ENCODE measurements at places on chromosomes 2 and 18. TPM values are rescaled to one million over a fixed set of nuclear protein-coding genes. Genes with fewer than 3 reads are reported as not detected.

- no peak for DNase-seq
- no peaks in the 10 kb centered on the region for H3K36me3 ChIP-seq
- H3K4me1 ChIP-seq, result no peaks in the 10 kb centered on the region
- no peak overlapping the region for H3K4me3 ChIP-seq
Observed at GRCh38 chr2:144310889-144311608, 208.9 kb downstream of the ZEB2 start.

The ALKAL2 gene
- not detected for total RNA-seq

DNA sequence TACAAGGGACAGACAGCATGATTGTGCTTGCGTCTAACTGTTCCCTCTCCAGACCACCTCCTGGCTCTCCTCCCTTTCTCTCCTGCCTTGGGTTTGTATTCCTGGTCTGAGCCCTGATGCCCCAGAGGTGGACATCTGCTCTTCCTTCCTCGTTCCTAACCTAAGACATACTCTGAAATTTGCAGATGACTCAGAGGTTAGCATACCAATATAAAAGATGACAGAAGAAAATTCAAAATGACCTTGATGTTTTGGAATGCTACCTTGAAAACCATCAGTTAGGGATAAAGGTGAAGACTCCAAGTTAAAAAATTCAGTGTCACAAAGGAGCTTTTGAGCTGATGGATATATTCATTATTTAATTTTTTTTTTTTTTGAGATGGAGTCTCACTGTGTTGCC, 12.9 kb downstream of the SMYD1 start:
- DNase-seq, result no peak
- peaks cover 42% of the 10 kb centered on the region for H3K4me1 ChIP-seq
- no peaks in the 10 kb centered on the region for H3K27me3 ChIP-seq
- no peak overlapping the region for H3K4me3 ChIP-seq

The ACP1 gene
- total RNA-seq, result 55.8 TPM

GRCh38 chr18:11005528-11005927, 143.8 kb downstream of the PIEZO2 start:
- H3K36me3 ChIP-seq, result no peaks in the 10 kb centered on the region
- no peak overlapping the region for H3K4me3 ChIP-seq
- H3K4me1 ChIP-seq, result peaks cover 8% of the 10 kb centered on the region
- no peak overlapping the region for H3K27ac ChIP-seq
- DNase-seq, result no peak

- H3K4me1 ChIP-seq, result peaks cover 60% of the 10 kb centered on the region
- no peak overlapping the region for H3K4me3 ChIP-seq
- peak overlapping the region; percentile 83 for H3K27ac ChIP-seq
- H3K36me3 ChIP-seq, result no peaks in the 10 kb centered on the region
- DNase-seq, result no peak
- H3K27me3 ChIP-seq, result no peaks in the 10 kb centered on the region
Observed at GRCh38 chr18:58541146-58541788, 87.6 kb downstream of the ALPK2 start.

- H3K27me3 ChIP-seq, result no peaks in the 10 kb centered on the region
- no peaks in the 10 kb centered on the region for H3K4me1 ChIP-seq
- DNase-seq, result no peak
- H3K27ac ChIP-seq, result no peak overlapping the region
- H3K36me3 ChIP-seq, result no peaks in the 10 kb centered on the region
Observed at GRCh38 chr2:31935370-31935769, 75.4 kb downstream of the MEMO1 start.

The CD8A gene
- total RNA-seq, result 0.47 TPM

GRCh38 chr2:196274387-196274809, 103.0 kb upstream of the STK17B start:
- no peaks in the 10 kb centered on the region for H3K27me3 ChIP-seq
- H3K4me3 ChIP-seq, result no peak overlapping the region
- H3K27ac ChIP-seq, result no peak overlapping the region
- H3K4me1 ChIP-seq, result no peaks in the 10 kb centered on the region
- no peaks in the 10 kb centered on the region for H3K36me3 ChIP-seq

- H3K4me3 ChIP-seq, result no peak overlapping the region
- DNase-seq, result no peak
- H3K27me3 ChIP-seq, result peaks cover 40% of the 10 kb centered on the region
- no peaks in the 10 kb centered on the region for H3K4me1 ChIP-seq
- H3K27ac ChIP-seq, result no peak overlapping the region
Observed at GRCh38 chr2:242051463-242051862, 181.9 kb downstream of the RTP5 start.

DNA sequence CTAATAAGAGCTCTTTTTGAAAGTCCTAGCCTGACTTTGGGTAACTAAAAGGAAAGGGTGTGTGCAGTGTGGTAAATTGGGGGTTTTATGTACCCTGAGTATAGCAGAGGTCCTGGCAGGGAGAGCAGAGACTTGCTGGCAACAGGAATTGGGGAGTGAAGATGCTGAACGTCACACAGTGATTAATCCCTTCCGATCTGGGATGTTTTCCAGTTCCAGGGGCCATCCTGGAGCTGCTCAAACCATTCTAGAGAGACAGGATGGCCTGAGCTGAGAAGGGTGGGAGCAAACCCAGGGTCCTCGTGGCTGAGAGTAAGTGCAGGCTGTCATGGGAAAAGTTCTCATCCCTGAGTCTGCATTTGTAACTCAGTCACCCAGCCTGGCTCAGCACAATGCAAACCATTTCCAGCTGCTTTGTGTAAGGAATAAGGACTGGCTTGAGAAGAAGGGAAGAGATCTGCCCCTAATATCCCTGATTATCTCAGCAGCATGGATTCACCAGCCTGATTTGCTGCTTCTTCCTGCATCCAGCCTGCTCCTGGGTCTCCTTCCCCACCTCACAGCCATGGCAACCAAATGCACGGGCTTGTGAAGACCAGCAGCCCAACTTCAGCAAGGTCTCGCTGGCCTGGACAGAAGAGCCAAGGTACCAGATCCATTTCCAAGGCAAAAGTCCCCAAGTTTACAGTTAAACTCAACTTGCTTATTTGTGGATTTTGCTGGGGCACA, 47.1 kb upstream of the CELF4 start:
- no peaks in the 10 kb centered on the region for H3K4me1 ChIP-seq
- H3K36me3 ChIP-seq, result no peaks in the 10 kb centered on the region
- peaks cover 4% of the 10 kb centered on the region for H3K27me3 ChIP-seq
- DNase-seq, result no peak

- DNase-seq, result no peak
- H3K4me1 ChIP-seq, result peaks cover 33% of the 10 kb centered on the region
- no peaks in the 10 kb centered on the region for H3K36me3 ChIP-seq
- H3K27ac ChIP-seq, result no peak overlapping the region
Observed at GRCh38 chr2:138507267-138507666, 5.7 kb downstream of the SPOPL start.

- no peak for DNase-seq
- H3K36me3 ChIP-seq, result no peaks in the 10 kb centered on the region
- H3K27ac ChIP-seq, result no peak overlapping the region
Observed at GRCh38 chr2:42554392-42554791, 14.0 kb upstream of the MTA3 start.

DNA sequence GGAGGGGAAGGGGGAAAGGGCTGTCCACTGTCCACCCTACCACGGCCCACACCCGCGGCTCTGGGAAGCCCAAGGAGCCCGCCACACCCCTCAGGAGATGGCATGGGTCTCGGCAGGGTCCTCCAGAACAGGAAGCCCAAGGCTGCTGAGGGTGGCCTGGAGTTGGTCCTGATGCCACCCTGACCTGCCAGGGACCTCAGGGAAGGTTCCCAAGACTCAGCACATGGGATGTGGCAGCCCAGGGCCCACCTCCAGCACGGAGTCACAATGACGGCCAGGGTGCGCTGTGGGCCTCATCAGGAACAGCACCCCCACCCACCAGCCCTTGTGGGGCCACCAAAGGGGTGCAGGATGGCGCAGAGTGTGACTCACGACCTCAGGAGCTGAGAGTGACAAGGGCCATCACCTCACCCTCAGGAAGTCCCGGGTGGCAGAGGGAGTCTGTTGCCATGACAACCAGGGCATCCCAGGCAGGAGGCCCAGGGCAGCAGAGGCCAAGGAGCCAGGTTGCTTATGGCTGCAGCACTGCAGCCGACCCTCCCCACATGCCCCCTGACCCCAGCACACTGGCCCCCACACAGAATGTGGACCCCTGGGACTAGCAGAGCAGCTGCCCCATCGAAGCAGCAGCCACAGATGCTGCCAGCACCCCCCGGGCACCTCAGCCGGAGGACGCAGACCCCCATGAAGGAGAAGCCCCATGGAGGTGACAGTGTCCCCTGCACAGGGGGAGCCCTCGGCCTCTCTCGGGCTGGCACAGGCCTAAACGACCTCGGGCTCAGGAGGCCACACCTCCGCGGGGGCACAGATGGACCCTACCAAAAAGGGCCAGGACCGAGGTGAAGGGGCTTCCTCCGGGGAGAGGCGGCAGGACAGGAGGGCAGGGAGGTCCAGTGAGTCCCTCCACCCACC, 34.3 kb downstream of the KIF1A start:
- no peak overlapping the region for H3K27ac ChIP-seq
- H3K4me1 ChIP-seq, result no peaks in the 10 kb centered on the region
- peaks cover 2% of the 10 kb centered on the region for H3K27me3 ChIP-seq
- H3K36me3 ChIP-seq, result no peaks in the 10 kb centered on the region
- H3K4me3 ChIP-seq, result no peak overlapping the region

GRCh38 chr2:203708846-203709396, 2.5 kb downstream of the CD28 start:
- H3K4me3 ChIP-seq, result no peak overlapping the region
- H3K27ac ChIP-seq, result no peak overlapping the region
- H3K36me3 ChIP-seq, result no peaks in the 10 kb centered on the region
- no peaks in the 10 kb centered on the region for H3K4me1 ChIP-seq
- H3K27me3 ChIP-seq, result no peaks in the 10 kb centered on the region

DNA sequence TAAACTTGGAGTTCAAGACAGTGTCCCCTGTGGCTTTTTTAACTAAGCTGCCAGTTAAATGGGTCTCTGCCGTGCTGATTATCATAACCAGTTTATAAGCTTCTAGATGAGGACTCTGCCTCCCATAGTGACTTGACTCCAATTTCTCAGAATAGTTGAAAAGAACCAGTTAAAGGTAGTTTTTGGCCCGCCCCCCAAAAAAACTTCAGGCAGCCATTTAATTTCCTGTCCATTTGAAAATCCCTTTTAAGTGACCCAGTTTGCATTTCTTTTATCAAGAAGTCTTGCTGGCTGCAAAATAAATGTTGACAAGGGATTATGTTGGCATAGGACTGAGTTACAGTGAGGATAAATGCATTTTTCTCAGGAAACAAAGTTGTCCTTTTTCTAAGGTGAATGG, 2.3 kb downstream of the SLC20A1 start:
- H3K4me3 ChIP-seq, result peak overlapping the region; percentile 99
- no peak overlapping the region for H3K27ac ChIP-seq
- H3K4me1 ChIP-seq, result peaks cover 38% of the 10 kb centered on the region
- no peak for DNase-seq
- H3K36me3 ChIP-seq, result peaks cover 64% of the 10 kb centered on the region

DNA sequence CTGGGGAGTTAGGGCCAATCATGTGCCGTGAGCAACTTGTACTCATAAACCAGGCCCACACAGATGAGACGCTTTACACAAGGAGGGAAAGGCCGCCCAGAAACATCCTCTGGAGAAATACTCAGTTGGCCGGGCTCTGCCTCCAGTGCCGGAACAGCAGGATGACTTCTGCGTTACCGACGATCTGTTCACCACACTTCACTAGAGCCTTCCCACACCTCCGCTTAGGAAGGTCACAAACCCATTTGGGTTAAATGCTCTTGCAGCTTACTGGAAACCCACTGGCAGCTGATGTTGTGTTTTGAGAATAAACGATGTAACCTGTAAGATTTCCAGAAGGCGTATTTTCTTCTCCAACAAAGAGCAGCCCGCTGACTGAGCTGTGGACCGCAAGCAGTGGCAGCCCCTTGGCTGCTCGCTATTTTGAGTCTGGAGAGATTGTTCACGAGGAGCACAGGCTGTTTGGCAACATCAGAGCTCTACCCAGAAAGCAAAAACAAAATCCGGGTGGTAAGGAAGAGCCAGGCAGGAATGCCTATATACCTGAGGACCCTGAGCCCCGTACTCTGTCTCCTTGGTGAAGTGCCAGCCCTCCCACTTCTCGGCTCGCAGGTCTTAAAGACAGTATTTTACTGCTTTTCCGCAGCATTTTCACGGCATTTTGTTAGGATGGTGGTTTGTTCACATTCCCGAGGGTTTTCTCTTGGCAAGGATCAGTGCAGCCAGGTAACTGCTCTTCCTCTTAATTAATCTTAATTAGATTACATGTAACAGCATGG, 44.0 kb downstream of the COLEC12 start:
- peak overlapping the region; percentile 30 for H3K27ac ChIP-seq
- peaks cover 6% of the 10 kb centered on the region for H3K27me3 ChIP-seq
- DNase-seq, result peak; percentile 67

All from psoas muscle (tissue), 8 donors.